Stimulated activated CD8-positive, alpha-beta memory T cell treated with anti-CD3 and anti-CD28 coated beads, Interleukin-2, amount 100 ng/mL, for 1 hour (primary cell): ENCODE measurements at places on chromosomes 6 and 20.

GRCh38 chr20:44695674-44696300 is 19.4 kb upstream of the CCN5 start:
- no peak for DNase-seq

DNA sequence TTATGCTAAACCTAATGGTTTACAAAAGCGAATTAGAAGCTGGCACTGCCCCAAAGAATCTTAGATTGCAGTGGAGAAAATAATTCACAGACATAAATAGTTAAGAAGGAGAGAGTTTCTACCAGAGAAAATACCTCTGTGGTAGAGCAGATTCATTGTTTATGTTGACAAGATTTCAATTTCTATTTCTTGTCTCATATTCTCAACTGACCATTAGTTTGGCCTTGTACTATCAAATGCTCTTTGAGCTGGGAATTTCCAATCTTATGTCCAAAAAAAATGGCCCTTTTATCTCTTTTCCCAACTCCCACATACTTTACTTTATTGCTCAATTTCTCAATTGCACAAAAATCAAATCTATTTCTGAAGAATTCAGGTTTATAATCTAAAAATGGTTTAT is 804.1 kb upstream of the CITED2 start:
- DNase-seq = no peak

GRCh38 chr6:35969646-35970045 is 48.7 kb upstream of the SRPK1 start:
- DNase-seq = no peak

- no peak for DNase-seq
Measured at GRCh38 chr6:29762051-29762450, 38.8 kb downstream of the HLA-F start.

DNA sequence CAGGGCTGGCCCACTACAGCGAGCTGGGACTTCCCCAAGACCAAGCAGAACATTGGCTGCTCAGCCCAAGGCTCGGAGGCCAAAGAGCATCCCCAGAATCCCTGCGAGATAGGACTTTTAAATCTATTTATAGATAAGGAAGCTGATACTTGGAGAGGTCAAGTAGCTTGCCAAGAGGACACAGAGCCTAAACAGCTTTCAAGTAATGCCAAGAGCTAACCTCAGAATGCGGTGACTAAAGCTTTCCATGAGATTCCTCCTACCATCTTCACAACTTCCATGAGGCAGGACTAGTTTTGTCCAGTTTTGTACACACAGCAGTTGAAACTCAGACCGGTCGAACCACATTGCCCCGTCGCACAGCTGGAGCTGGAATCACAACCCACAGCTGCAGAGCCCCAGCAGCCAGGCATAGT is 168.1 kb upstream of the TOP1 start:
- DNase-seq = no peak

- no peak for DNase-seq
Measured at GRCh38 chr6:34106421-34106820, 39.5 kb downstream of the GRM4 start.

DNA sequence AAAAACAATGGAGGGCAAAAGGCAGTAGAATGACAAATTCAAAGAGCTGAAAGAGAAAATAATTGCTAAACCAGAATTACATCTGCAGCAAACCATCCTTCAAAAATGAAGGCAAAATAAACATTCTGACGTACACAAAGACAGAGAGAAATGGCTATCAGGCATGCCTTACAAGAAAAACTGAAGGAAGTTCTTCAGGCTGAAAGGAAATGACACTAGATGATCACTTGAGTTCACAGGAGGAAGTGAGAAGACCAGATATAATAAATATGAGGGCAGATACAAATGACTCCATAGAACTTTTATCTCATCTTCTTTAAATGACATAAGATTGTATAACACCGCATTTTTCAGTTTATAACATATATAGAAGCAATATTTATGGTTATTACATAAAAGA is 30.0 kb downstream of the DZANK1 start:
- DNase-seq = no peak

- DNase-seq = peak; percentile 49
Measured at GRCh38 chr6:29737707-29738630, 14.7 kb downstream of the HLA-F start.

- DNase-seq = no peak
Measured at GRCh38 chr6:35014786-35015185, 125.7 kb downstream of the ANKS1A start.

DNA sequence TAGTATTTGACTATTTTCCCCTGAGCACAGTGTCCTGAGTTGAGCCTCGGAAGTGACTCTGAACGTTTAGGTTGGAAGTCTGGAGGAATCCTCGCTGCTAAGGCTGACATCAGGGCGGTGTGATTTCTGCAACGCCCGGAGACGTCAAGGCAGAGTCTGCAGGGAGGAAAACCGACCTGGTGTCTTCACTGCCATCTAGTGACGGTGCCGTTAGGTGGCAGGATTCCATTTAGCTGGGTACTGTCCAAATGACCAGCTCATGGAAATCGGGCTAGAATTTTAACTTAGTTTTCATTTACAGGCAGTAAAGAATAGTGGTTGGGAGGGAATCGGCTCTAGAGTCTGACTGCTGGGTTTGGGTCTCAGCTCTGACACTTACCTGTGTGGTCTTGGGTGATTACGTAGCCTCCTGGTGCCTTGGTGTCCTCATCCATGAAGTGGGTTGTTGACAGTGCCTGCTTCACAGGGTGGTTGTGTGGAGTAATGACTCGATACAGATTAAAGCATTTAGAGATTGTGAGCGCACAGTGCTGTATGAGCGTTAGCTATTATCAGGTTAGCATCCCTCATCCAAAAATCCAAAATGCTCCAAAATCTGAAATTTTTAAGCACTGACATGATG is 35.0 kb downstream of the FOXF2 start:
- DNase-seq = no peak

GRCh38 chr6:25880601-25881000 is 6.6 kb upstream of the SLC17A3 start:
- DNase-seq = no peak

GRCh38 chr6:160042788-160043301 is 74.0 kb downstream of the IGF2R start:
- no peak for DNase-seq

DNA sequence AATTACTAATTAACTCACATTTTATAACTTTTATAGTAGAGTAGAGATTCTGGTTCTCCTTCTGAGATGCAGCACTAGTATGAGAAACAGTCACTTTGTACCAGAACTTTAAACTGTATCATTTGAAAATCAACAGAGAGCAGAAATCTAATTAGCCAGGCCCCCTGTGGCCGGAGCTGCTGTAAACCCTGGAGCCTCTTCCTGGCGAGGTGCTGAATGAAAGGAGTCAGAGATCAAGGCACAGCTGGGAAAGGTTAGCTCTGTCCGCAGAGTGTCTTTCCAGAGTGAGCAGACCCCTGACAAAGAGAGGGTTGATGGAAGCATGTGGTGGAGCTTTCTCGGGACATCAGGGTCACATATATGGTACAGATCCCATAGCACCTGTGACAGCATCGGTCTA is 703.8 kb downstream of the RFPL4B start:
- DNase-seq = no peak

GRCh38 chr6:106608080-106608668 is 21.1 kb downstream of the RTN4IP1 start:
- DNase-seq = no peak

- no peak for DNase-seq
Measured at GRCh38 chr20:41998539-41999341, 380.6 kb upstream of the CHD6 start.

- no peak for DNase-seq
Measured at GRCh38 chr20:3919352-3919751, 30.2 kb downstream of the PANK2 start.

GRCh38 chr6:1720620-1721322 is 111.1 kb downstream of the FOXC1 start:
- DNase-seq = no peak

GRCh38 chr20:2822073-2822472 is 5.9 kb downstream of the TMEM239 start:
- no peak for DNase-seq

DNA sequence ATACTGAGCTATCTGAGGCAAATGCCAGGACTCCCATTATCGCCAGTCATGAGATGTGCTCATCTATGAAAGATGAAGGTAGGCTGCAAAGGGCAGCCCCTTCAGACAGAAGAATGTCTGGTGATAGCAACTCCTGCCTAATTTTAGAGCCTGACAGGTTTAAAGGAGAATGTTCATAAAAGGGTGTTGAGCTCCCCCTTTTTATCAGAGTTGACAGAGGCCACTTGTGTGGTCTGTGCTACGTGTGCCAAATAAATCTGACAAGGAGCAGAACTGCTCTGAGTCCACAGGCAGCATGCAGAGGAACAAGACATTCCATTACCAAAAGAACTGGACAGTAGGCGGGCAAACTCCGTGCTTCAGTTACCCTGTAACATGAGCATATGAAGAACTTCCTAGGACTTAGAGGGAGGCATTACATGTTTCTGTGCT is 101.8 kb downstream of the PREP start:
- DNase-seq = no peak

- no peak for DNase-seq
Measured at GRCh38 chr20:41567615-41568014, 50.6 kb downstream of the CHD6 start.

DNA sequence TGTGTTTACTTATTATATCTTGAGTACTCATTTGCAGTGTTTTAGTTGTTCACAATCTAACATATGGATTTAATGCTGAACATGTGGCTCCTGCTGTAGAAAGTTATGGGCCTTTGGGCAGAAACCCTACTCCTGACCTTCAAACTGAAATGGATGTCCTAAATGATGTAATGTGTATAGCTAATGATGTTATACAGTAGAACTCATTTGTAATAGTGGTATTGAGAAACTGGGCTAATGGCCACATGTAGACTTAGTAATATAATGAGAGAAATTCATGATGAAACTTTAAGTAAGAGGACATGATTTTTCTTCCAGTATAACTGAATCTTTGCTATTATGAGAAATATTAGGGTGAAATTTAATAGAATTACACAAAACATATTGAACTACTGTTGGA is 121.3 kb upstream of the PTPRK start:
- DNase-seq = no peak

DNA sequence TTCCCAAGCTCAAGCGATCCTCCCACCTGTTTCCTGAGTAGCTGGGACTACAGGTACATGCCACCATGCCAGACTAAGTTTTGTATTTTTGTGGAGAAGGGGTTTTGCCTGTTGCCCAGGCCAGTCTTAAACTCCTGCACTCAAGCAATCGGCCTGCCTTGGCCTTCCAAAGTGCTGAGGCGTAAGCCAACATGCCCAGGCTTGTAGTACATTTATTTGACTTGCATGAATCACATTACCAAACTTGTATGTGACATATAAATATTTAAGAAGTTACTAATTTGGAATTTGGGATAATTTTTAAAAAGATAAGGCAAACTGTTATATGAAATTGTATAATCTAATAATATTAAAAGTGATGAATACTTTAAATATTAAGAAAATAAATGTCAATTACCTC is 157.6 kb downstream of the MCHR2 start:
- DNase-seq = no peak

DNA sequence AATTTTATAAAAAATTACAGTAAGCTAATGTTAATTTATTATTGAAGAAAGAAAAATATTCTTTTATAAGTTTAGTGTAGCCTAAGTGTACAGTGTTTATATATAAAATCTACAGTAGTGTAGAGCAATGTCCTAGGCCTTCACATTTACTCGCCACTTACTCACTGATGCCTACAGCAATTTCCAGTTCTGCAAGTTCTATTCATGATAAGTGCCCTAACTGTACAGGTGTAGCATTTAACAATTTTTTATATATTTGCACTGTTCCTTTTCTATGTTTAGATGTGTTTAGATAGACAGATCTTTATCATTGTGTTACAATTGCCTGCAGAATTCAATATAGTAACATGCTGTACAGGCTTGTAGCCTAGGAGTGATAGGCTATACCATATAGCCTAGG is 80.1 kb upstream of the HDAC2 start:
- no peak for DNase-seq

GRCh38 chr20:51094221-51094620 is 71.3 kb upstream of the KCNG1 start:
- no peak for DNase-seq

DNA sequence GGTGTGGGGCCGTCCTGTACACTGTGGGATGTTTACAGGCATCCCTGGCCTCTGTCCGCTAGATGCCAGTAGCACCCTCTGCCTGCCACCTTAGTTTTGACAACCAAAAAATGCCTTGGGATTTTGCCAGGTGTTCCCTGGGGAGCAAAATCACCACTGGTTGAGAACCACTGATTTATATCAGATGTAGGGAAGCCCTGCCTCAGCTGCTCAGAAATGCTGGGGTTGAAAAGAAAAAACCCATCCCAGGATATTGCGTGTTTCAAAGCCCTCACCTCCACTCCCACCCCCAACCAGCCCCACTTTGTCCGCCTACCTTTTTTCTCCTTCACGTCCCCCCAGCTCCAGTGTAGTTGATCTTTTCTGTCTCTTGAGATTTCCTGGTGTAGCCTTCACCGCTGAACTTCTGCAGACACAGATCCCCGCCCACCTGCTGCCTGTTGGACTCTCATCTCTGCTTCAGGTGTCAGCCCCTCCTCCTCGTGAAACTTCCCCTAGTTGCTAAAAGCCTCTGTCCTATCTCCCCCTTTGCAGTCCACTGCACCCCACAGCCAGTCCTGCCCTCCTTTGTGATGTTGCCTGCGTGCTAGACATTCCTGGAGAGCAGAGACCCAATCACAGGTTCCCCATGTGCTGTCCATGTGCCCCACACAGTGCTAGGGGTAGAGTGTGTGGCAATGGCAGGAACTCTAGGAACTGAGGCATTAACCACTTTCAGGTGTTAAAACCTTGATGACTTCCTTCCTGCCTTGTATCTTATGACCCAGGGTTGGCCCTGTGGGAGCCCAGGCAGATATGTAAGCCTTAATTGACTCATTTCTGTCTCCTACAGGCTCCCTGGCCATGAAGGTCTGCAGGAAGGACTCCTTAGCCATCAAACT is 98.9 kb downstream of the TBC1D7 start:
- no peak for DNase-seq
